COLO829 (cell line): ENCODE measurements at places on chromosomes 4 and X.
A peak's percentile ranks its signal among the peaks of the same experiment; 100 is the strongest.

- peak; percentile 59 for DNase-seq
Measured at GRCh38 chr4:156378033-156378665, 424.5 kb upstream of the CTSO start.

GRCh38 chr4:151809716-151810115 lies 48.9 kb upstream of the GATB start:
- DNase-seq: no peak

GRCh38 chr4:121777625-121778024 lies 12.7 kb upstream of the SMIM43 start:
- no peak for DNase-seq

DNA sequence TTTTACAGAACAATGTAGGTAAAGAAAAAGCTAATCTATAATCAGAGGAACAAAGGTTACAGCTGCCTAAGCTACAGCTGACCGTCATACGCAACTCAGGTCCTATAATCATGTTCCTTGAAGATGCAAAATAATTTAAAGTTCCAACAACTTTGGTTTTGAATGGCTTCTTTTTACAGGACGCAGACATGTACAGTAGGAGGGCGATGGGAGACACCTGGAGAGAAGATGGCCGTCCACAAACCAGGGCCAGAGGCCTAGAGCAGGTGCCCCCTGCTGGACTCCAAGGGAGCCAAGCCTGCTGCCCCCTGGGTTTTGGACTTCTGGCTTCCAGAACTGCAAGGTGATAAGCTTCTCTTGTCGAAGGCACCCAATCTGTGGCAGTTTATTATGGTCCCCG lies 10.6 kb downstream of the HGFAC start:
- peak; percentile 4 for DNase-seq

DNA sequence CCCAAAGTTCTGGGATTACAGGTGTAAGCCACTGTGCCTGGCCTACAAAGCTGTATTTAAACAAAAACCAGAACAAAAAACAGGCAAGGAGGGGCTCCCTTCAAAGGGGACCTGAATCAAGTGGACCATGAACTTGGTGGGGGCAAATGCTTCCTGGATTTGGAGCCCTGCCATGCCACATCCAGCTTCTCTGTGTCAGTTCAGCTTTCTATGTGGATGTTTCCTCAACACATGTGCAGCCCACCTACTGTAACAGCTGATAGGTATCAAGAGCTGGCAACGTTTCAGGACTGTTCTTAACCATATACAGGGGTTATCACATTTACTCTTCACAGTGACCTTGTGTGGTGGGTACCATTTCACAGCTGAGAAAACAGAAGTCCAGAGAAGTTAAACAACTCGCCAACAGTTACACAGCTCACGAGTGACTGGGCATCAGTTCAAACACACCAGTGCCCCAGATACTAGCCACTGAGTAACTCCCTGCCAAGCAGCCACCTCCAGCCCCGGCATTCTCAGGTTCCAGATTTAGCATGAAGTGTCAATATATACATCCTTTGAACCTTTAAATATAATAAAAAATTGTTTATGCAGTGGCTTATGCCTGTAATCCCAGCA lies 7.5 kb downstream of the GPR143 start:
- no peak for DNase-seq

- DNase-seq: no peak
Measured at GRCh38 chr4:174307694-174308093, 24.0 kb downstream of the CEP44 start.

DNA sequence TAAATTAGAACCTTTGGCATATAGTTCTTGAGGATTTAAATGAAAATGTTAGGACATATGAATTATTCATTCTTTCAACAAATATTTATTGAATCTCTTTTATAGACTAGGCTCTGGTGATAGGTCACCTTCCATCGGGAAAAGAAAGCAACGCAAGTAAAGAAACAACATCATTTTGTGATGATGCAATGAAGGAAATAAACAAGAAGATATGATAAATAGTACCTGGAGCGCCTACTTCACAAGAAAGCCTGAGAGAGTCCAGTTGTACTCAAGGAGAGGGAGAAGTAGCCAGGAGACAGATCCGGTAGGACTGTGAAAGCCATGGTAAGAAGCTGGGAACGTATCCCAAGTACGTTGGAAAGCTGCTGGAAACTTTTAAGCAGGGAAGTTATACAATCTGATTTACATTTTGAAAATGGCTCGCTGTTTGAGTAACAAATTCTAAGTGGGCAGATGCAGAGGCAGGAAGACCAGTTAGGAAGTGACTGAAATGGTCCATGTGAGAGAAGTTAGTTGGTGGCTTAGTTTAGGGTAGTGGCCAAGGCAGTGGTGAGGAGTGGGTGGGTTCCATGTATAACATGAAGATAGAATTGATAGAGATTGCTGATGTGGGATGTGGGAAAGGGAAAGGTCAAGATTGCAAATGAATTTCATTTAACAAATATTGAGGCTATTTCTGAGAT lies 17.7 kb upstream of the CPE start:
- DNase-seq: no peak

- DNase-seq: no peak
Measured at GRCh38 chr4:128782875-128783614, 26.5 kb upstream of the JADE1 start.

DNA sequence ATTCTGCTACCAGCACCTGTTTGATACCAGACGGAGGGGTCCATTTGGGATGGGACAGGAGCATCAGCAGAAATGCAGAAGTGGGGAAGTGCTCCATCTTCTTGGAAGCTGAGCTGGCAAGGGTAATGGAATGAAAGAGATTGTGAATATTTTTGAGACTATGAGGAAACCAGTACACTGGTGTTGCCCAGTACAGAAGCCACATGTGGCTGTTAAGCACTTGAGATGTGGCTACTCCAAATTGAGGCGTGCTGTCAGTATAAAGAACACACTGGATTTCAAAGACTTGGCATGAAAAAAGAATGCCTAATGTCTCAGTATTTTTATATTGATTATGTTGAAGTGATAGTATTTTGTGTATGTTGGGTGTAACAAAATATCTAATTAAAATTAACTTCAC lies 153.4 kb downstream of the PTTG2 start:
- no peak for DNase-seq

DNA sequence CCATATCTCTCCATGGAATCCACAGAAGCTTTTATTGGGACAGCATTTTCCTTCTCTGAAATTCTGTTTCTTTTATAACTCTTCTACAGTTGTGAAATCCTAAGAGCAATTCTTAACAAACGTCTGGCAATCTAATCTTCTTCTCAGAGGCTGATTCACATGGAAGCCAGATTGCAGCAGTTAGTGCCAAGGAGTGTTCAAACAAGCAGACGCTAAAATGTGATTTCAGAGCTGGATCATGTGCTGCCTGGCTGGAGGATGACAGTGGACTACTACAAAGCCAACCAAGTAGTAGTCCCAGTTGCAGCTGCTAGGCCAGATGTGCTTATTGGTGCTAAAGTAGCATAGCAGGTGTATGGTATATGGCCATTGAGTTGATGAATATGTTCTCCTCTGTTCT lies 27.7 kb upstream of the GLRB start:
- no peak for DNase-seq

DNA sequence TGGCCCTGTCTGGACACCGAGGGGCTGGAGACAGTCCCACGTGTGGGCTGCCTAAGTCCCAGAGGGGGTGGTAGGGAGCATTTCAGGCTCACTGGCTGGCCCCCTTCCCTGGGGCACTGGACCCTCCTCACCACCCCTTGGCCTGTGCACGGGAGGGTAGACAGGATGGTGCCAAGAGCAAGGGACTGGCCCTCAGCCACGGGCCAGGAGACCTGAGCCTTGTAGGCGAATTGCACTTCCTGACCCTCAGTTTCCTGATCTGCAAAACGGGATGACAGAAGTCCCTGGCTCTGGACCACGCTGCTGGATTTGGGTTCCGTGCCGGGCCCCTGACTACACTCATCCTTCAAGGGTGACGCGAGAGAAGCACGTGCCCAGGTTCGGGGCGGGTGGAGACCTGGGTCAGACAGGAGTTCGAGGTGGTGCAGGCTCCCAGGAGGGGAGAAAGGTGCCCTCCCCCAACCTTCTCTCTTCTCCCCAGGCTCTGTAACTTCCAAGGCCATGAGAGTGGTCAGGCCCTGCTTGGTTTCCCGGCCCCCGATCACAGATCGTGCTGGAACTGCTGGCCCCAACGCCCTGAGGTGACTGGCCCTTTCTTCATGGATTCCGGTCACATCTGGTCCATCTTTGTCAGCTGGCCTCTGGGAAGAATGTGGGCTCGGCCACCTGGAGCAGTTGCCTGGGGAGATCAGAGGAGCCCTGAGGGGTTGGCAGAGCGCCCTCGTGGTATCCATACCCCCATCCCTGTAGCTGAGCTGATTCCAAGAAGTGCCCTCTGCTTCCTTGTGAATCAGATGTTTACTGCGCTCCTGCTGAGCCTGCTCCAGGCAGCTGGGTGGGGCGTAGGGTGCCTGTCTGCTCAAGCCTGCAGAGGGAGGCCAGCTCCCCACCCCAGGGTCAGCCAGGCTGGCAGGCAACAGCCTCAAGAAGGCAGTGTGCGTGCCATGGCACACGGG lies 3.3 kb downstream of the SH3BP2 start:
- DNase-seq: no peak

GRCh38 chr4:105068516-105068915 lies 78.2 kb upstream of the TET2 start:
- DNase-seq: no peak

DNA sequence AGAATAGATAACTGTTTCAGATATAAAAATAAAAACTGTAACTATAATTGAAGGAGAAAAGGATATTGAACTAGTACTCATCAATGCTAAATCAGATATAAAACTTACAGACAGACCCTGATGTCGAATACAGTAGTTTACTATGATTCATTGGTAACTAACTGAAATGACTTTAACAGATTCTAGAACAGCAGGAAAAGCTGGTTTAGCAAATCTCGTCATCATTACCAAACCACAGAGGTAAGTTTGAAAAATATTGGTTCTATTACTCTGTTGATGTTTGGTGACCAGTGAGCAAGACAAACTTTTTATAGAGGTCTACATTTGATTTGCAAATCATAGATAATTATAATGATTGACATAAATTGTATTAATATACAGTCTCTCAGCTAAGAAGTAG lies 551.4 kb upstream of the ADGRL3 start:
- no peak for DNase-seq

DNA sequence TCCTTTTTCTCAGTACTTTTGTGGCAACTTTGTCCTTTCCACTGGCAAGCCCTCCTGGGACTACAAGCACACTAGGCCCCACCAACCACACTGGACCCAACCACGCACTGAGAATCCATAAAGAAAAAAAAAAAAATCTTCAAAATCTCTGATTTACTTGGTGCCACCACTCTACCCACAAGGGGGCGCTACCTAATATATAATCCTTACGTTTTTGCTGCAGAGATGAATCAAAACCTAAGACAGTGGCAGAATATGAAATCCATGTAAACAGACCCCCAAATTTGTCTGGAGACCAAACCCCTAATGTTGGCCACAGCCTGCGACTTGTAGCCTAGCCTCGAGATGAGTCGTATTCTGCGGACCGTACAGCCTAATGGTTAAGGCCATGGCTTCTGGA lies 63.5 kb upstream of the ARHGAP36 start:
- DNase-seq: peak; percentile 10

GRCh38 chr4:116005037-116005805 lies 891.8 kb upstream of the NDST4 start:
- DNase-seq: no peak

DNA sequence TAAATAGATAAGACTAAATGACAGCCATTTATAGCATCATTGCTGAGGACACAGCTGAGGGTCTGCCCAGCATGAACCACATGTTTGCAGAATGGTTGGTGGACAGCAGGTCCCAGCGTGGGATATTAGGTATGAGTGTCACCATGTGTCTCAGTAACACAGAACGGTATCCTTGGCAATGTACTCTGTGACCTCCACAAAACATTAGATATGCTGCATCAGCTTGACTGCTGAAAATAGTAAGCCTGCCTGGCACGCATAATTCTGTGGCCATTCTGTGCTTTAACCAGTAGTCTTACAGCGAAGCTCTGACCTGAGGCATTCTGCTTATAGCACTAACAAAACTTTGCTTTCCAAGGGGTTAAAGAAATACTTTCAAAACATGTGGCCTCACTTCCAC lies 32.0 kb downstream of the LIMCH1 start:
- DNase-seq: no peak

GRCh38 chr4:149112109-149112508 lies 669.9 kb upstream of the NR3C2 start:
- no peak for DNase-seq
